ENCODE measurements at places on chromosomes 16 and 17.

- DNase-seq: no peak
Observed at GRCh38 chr17:39679521-39680192, 8.2 kb downstream of the PGAP3 start.

DNA sequence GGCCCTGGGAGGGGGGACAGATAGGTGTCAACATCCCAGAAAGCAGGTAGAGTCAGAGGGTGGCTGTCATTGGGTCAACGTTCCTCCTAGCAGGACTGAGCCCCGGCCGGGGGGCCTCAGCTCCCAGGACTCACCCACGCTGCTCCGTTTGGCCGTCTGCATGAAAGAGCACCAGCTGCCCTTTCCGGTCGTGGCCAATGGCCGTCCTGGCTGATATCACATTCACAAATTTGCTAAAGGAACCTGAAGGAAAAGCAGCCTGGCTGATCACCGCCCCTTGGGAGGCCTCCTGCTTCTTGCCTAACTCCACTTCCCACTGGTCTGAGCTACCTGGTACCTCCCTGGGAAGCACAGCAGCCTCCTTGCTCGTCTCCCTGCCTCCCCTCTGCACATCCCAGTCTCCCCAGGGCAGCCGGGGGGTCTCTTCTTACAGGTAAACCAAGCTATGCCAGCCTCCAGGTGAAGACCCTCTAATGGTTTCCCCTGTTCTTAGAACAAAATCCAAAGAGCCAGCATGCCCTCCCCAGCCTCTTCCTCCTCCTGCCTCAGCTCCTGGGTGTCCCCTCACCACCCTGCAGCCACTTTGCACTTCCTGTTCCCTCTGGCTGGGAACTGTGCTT is 3.4 kb downstream of the NAGPA start:
- DNase-seq: no peak

- no peak for DNase-seq
Observed at GRCh38 chr17:63258785-63259184, 187.3 kb downstream of the CYB561 start.

GRCh38 chr16:11398851-11399250 is 53.6 kb downstream of the RMI2 start:
- DNase-seq: no peak

- DNase-seq: no peak
Observed at GRCh38 chr16:88284626-88285513, 97.9 kb upstream of the ZNF469 start.

- no peak for DNase-seq
Observed at GRCh38 chr16:86709902-86710601, 131.7 kb downstream of the FOXL1 start.

- DNase-seq: no peak
Observed at GRCh38 chr16:66851166-66851964, 7.2 kb downstream of the CA7 start.

DNA sequence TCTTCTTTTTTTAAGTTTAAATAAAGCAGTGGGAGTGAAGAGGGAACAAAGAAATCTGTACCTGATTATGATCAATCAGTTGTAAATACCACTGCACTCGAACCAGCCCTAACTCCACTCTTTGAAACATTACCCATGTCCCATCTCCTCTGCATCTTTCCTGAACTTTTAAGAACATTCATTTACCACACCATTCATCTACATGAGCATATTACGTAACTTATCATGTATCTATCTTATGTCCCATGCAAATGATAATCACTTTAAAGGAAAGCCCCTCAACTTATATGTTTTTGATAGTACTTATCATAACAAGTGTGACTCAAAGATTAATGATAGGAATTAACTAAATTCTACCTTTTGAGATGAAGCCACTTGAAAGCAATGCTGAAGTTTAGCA is 10.7 kb upstream of the BRIP1 start:
- DNase-seq: no peak

- DNase-seq: no peak
Observed at GRCh38 chr17:29802246-29802645, 127.8 kb downstream of the SSH2 start.

DNA sequence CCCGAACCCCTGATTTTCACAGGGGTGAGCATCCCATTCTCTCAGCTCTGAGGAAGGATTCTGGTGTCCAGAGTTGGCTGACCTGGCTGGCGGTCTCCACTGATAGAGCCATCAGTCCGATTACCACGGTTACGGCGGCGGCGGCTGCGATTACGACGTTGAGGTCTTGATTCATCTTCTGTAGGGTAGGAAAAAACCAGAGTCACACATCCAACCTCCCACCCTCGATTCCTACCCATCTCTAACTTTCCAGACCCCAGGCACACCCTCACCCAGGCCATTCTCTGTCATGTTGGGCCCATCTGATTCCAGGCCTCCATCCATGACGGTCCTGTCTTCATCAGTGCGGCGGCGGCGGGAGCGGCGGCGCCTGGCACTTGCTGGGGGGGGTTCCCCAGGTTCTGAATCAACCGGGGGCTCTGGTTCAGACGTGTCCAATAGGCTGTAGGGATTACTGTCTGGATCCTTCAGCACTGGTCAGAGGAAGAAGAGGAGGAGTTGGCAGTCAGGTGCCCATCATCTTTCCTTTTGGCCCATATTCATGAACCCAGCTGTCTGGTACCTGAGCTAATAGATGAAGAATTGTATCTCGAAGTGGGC is 2.6 kb upstream of the SOX15 start:
- DNase-seq: no peak

Data from activated T-cell treated with anti-CD3 and anti-CD28 coated beads for 48 hours (primary cell).